ENCODE measurements at places on chromosomes 4 and X.

DNA sequence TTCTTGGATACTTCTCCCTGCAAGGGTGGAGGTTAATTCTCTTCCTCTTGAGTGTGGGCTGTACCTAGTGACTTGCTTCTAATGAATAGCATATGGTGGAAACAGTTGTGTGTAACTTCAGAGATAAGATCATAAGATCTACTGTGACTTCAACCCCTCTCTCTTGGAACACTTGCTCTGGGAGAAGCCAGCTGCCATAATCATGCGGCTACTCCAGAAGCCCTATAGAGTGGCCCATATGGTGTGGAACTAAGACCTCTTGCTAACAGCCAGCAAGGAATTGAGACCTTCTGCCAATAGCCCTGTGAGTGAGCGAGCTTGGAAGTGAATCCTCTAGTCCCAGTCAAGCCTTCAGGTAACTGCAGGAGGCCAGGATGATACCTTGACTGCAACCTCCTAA is 81.1 kb downstream of the RBMX2 start:
- DNase-seq: no peak

DNA sequence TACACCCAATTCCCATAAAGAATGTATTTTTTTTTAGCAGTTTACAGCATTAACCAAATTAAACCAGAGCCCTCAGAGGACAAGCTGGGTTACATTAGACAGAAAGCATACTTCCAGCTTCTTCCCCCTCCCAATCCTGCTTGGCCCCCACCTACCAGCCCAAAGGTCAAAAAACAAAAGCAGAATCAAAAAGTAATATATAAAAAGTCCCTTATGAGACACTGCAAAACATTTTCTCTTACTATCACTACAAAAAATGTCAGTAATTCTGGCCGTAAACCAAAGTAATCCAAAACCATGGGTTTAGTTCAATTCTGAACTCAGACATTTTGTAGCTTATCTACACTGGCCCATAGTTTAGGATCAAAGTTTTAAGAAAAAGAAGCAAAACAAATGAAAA is 38.0 kb downstream of the APBB2 start:
- DNase-seq: no peak

- peak; percentile 91 for DNase-seq
These were observed at the start of gene CDKN2AIP for GRCh38 chr4:183444214-183445096. Gene CDKN2AIP (plus strand): TSS chr4:183444636. CDS start chr4:183444798, 162 bp downstream.

- no peak for DNase-seq
These were observed 408.6 kb downstream of the PPP3CA start for GRCh38 chr4:100938698-100939097.

DNA sequence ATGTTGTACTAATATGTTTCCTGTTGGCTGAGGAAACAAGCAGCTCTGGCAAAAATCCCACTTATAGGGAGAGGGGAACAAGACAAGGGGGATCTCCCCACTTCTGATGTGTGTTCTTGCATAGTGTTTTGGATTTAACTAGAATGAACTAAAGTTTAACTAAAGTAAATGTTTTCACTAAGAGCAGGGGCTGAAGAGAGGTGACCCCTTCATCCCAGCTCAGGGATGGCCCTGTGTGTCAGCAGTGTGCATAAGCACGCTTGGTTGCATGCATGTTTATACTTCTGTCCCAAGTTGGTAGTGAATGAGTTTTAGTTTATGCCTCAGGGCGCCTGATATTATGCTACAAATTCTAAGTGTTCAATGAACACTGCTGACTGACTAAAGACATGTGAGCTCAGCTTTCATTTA is 169.4 kb downstream of the MGST2 start:
- DNase-seq: peak; percentile 53

- DNase-seq: no peak
These were observed 46.6 kb upstream of the SHISA3 start for GRCh38 chr4:42350611-42351182.

- no peak for DNase-seq
These were observed 50.8 kb downstream of the DTHD1 start for GRCh38 chr4:36332023-36332781.

- peak; percentile 33 for DNase-seq
These were observed 11.3 kb upstream of the ANOS1 start for GRCh38 chrX:8743126-8743732.

DNA sequence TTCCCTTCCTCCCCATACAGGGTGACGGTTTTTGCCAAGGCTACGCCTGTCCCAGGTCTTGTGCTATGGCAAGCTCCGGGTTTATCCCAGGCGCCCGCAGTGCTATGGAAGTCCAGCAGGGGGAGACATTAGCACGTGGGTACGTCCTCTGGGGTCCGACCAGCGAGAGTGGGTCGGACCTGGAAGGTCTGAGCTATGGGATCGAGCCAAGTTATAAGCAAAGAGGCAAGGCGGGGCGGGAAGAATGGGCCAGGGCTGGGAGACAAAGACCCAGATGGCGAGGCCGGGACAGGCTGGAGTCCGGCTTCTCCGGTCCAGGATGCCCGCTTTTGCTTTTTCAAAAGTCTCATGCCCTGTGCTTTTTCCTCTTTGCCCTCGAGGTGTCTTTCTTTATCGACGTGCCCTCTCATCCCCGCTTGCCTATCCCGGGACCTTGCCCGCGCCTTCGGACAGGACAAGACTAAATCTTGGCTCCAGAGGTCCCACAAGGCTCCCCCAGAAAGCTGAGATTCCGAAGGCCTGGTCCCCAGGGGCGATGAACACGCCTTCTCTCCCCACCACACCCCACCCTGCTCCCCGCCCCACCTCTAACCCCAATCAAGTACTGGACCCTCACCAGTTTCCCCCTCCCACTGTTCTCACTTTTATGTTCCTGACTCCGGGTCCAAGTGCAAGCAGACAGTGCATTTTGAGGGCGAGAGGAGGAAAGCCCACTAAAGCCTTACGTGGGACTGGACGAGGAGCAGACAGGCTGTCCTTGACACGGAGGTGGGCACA is 785 bp upstream of the EFNB1 start:
- peak; percentile 54 for DNase-seq

DNA sequence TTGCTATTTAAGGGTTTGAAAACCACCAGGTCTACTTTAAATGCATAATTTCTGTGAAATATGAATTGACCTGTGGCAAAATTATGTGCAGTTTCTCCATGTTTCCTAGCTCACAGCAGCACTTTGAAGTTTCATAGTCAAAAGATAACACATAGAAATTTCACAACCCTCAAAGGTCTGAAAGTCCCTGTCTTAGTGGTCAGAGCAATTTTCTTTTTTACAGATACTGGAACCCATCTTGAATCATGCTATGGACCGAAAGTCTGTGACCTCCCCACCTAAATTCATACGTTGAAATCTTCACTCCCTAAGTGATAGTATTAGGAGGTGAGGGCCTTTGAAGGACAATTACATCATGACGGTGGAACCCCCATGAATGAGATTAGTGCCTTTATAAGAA is 240.4 kb upstream of the BMP3 start:
- DNase-seq: no peak

- DNase-seq: no peak
These were observed 37.3 kb downstream of the APLN start for GRCh38 chrX:129617420-129617819.

- DNase-seq: no peak
These were observed 2.0 kb downstream of the USP9X start for GRCh38 chrX:41087201-41087600.

Data from COLO829 (cell line).